WTC11 (cell line): ENCODE measurements at places on chromosomes 5 and 9.

- DNase-seq, result no peak
These were observed 266.1 kb downstream of the NTRK2 start for GRCh38 chr9:84935528-84936117.

DNA sequence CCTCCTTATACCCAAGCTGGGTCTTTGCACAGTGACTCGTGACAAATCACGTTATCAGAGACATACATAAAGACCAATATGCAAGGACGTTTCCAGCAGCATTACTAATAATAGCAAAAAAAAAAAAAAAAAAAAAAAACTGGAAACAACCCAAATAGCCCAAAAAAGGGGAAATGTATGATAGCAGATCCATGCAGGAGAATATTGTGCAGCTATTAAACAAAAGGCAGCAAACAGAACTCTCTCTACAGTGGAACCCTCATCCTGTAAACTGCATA, 37.7 kb downstream of the C5orf15 start:
- no peak for DNase-seq

- no peak for DNase-seq
These were observed 1.9 kb downstream of the RASEF start for GRCh38 chr9:83061036-83061435.

- no peak for DNase-seq
These were observed 12.8 kb upstream of the PANK3 start for GRCh38 chr5:168592014-168592368.

DNA sequence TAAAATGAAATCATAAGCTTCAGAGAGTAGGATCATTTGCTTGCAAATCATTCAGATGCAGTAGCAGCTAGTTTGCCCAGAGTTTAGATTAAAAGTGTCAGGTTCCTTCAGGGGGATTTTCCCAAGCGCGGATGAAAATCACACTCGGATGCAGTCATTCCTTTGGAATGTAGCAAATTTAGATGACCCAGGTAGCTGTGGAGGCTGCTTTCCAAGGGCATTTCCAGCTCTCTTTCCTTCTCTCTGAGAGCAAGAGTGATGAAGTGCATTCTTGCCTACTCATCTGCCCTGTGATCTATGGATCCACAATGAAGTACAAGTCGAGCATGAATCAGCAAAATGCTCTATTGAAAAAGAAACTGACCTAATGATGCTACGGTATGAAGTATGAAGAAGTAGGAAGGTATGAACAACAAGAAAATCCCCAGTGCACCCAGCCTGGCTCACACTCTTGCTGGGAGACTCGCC, 200.2 kb downstream of the PLK2 start:
- DNase-seq, result no peak

DNA sequence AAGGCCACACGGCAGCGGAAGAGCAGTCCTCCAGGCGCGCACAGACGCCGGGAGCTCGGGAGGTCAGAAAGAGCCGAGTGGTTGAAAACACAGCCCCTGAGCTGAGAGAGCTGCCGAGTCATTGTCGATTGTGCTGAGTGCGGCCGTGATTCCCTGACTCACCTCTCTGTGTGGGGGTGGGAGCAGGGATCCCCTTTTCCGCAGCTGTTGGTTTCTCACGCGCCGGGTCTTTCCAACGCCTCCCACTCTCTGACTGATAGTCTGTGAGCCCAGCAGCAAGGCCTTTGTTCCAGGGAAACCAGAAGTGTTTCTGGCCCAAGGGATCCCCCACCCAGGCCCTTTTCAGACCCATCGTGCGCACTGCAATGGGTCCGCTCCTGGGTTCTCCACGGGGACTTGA, 97.3 kb downstream of the MRPL36 start:
- no peak for DNase-seq

GRCh38 chr9:100720922-100721321, 143.0 kb downstream of the CAVIN4 start:
- no peak for DNase-seq

GRCh38 chr9:137312852-137313325, 10.8 kb upstream of the NRARP start:
- no peak for DNase-seq

DNA sequence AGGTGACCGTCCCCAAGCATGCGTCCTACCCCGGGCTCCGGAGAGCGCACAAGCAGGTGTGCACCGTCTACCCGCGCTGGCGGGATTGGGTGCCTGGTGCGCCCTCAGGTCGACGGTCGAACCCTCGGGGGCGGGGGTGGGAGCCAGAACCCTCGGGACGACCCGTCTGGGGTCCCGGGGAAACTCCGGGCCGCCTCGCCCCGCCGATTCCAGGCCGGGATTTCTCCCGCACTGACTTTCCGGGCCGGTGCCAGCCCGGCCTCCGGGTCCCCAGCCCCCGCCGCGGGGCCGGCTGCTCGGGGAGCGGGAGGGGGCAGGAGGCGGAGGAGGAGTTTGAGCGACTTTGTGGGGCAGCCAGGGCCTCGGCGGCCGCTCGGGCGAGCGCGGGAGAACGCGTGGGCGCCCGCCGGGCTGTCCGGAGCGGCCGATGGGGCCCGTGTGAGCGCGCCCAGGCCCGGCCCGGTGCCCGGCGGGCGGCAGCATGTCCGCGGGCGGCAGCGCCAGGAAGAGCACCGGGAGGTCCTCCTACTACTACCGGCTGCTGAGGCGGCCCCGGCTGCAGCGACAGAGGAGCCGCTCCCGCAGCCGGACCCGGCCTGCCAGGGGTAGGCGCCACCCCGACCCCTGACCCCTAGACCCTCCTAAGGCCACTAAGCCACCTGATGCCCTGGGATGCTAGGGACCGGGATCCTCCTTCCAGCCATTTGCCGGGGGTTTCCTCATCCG, at the start of gene DAB2IP:
DAB2IP (plus strand) TSS at position 340 of the 726 bp plus-strand sequence; CDS start at position 482, 142 bp downstream.
- peak; percentile 77 for DNase-seq

- DNase-seq, result no peak
These were observed 18.5 kb downstream of the JADE2 start for GRCh38 chr5:134543820-134544614.

- no peak for DNase-seq
These were observed 467.1 kb upstream of the ST8SIA4 start for GRCh38 chr5:101370181-101370580.

GRCh38 chr5:93585767-93586385, 2.9 kb downstream of the NR2F1 start:
- DNase-seq, result no peak

DNA sequence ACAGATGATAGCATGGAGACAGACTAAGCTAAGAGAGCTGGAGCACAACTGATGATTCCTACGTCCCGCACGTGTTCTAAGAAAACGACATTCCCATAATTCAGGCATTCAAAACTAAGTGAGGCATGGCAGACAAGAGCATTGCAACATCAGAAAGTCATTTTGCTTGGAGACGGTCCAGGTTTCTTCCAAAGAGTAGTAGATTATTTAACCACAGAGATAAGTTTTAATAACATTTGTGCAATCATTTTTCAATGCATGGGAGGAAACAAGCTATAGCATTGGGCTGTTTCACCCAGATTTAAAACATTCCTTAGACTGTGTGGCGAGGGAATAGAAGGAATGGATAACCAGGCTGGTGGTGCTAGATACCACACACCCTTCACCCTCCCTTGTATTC, 117.2 kb downstream of the APBA1 start:
- no peak for DNase-seq
